Activated T-helper 9 cell treated with anti-CD3 and anti-CD28 coated beads, Interleukin-2, amount 50 U/mL, for 16 hours (primary cell): ENCODE measurements at places on chromosomes 11 and 22.

GRCh38 chr11:130476200-130476921 is 27.9 kb downstream of the ADAMTS15 start:
- no peak for DNase-seq

GRCh38 chr11:37449146-37449545 is 851.1 kb upstream of the RAG2 start:
- no peak for DNase-seq

GRCh38 chr11:2747248-2748027 is 47.6 kb upstream of the KCNQ1OT1 start:
- DNase-seq: no peak

- DNase-seq: no peak
Observed at GRCh38 chr11:71120471-71120896, 131.9 kb downstream of the SHANK2 start.

DNA sequence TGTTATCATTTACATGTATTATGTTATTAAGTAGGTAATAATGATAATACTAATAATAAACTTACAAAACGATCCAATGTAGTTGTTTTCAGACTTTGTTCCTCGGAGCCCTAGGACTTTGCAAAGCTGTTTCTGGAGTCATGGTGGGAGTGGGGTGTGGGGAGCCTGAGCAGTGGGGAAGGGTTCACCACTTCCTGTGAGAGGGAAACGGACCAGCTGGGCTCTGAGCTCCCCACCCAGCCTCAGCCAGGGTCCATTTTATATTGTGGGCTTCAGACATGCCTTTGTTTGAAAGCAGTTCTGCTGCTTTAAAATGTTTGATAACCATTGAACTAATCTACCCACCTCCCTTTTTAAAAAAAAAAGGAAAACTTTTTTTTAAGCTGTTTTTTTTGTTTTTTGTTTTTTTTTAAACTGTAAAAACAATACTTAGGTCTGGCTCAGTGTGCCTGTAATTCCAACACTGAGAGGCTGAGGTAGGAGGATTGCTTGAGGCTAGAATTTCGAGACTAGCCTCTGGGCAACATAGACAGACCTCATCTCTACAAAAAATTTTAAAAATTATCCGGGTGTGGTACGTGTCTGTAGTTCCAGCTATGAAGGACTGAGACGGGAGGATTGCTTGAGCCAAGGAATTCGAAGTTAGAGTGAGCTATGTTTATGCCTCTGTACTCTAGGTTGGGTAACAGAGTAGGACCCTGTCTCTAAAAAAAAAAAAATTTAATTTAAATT is 7.0 kb downstream of the SERPING1 start:
- DNase-seq: no peak

GRCh38 chr11:15692739-15693138 is 578.0 kb downstream of the INSC start:
- DNase-seq: no peak

DNA sequence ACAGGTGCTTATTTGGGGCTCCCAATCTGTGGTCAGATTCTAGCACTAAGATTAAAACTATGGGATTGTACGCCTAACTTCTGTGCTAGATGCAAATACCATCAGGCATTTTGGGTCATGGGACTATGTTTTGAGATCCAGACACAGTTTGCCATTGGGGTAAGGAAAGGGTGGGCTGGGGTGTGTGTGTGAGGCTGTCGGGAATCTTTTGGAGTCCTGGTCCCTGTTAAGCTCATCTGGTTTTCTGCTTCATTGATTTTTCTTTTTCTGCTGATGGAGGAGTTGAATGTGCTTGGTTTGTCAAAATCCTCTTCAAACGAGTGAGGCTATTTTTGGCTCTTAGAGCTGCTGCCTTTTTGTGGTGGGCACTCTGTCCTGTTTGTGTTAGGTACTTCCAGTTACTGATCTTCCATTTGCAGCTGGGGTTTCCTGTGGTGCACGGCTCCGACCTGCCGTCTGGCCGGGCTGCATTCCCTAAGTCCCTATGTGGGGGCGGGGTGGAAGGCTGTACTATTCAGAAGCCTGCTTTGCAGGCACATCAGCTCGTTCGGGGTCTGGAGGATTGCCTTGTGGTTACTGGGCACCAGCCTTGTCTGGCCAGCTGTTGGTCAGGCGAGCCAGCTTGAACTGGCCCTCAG is 2.9 kb downstream of the BCR start:
- DNase-seq: no peak

GRCh38 chr22:38398609-38399461 is 56.2 kb downstream of the KCNJ4 start:
- DNase-seq: peak; percentile 74

DNA sequence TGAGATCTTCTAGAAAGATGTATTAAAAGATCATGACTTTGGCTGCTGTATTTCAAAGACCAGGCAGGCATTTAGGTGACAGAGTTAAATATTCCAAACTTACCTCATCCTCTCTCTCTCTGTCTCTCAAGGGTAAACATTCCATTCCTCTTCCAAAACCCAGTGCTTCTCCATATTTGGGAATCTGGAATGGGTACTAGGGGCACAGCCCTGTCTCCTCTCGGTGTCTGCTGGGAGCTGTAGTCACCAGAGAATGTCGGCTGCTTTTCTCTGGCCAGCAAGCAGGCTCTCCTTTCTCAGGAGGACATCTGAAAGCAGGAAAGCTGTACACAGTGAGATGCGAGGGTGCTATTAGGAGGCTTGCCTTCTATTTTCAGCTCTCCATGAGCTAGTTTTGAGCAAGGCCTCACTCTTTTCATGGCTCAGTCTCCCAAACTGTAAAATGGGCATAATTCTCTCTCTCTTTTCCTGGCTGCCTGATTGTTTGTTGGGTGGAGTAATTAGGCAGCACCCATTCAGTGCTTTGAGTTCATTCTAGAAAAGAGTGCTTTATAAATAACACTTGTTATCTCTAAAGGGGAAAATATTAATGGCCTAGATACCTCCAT is 9.3 kb upstream of the PEX26 start:
- DNase-seq: no peak

- no peak for DNase-seq
Observed at GRCh38 chr11:130085671-130086290, 16.1 kb downstream of the APLP2 start.

DNA sequence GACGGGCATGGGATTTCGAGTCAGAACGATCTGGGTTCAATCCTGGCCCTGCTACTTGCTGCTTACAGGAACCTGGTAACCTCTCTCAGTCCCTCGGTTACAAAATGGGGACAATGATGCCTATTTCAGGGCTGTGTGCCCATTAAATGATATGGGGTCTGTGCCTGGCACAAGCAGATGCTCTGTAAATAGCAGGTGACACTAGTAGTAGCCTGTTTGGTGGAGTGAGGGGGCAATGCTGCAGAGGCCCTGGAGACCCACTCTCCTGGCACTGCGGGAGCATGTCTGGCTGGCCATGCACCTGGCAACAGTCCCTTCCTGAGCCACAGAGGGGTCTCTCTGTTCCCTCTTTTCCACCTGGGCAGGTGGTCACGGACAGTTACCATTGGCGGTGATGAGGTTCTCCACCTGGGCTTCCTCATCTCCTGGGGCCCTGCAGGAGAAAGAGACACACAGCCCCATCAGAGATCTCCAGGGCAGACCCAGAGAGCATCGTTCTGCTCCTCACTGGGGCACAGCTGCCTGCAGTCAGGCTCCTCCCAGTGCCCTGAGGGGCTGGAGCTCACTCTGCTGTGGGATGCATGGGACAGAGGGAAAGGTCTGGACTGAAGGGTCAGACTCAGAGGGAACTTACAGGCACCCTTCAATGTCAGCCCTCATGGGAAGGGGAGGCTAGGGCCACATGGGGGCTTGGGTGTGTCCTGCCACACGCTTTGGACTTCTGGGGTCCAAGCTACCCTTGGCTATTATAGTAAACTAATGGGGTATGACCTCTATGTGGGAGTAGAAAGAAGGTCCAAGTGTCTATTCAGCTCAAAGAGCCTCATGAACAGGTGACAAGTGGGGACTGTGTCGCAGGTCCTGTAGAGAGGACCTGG is 15.6 kb upstream of the FXYD2 start:
- DNase-seq: no peak

GRCh38 chr11:72921028-72921716 is 107.0 kb downstream of the ATG16L2 start:
- no peak for DNase-seq

- no peak for DNase-seq
Observed at GRCh38 chr22:47605441-47605840, 843.0 kb downstream of the TBC1D22A start.

DNA sequence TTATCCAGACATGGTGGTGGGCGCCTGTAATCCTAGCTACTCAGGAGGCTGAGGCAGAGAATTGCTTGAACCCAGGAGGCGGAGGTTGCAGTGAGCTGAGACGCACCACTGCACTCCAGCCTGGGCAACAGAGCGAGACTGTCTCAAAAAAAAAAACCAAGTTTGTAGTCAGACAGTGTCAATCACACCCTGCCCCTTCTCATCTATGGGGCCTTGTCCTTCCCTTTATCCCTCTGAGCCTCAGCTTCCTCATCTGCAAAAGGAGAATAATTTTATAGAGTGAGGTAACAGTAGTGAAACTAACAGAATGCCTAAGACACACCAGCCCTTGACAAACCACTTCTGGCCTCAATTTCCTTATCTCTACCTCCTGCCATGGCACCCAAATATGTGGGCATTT is 10.7 kb downstream of the BCL9L start:
- no peak for DNase-seq

DNA sequence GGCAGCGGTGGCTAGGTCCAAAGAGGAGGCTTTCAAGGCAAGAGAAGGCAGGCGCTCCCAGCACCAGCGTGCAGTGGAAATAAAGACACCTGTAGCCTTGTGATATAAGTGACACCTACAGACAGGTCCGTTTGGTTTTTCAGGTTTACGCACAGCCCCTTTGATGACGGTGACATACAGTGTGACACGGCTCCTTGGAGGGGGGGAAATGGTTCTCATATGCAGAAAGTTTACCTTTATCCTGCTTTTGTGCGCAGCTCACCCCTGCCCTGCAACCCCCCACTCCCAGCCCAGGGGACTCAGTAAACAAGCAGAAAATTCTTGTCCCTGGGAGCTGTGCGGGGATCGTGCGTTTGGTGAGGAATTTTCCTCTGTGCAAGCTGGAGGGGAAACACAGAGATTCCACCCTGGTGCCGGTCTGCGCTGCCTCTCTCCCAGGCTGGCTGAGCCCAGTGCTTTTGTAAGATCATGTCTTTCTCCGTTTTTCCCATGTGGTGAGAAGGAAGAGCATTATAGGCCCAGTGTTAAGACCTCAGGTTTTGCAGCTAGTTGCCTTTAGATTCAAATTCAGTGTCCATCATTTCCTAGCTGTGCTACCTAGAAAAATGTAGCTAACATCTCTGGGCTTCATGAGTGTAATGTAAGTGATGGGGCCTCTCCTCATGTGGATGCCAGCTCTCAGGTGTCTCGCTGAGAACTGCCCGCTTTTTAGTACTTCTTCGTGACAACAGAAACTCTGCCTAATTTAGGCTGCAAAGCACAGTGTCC is at the start of gene ELF5:
ELF5 (minus strand) TSS at position 113 of the 768 bp plus-strand sequence. CDS start 8,045 bp downstream, outside the sequence.
- no peak for DNase-seq

- no peak for DNase-seq
Observed at GRCh38 chr11:372809-373715, 3.8 kb downstream of the B4GALNT4 start.

- DNase-seq: no peak
Observed at GRCh38 chr22:18012531-18012930, 11.8 kb downstream of the MICAL3 start.

DNA sequence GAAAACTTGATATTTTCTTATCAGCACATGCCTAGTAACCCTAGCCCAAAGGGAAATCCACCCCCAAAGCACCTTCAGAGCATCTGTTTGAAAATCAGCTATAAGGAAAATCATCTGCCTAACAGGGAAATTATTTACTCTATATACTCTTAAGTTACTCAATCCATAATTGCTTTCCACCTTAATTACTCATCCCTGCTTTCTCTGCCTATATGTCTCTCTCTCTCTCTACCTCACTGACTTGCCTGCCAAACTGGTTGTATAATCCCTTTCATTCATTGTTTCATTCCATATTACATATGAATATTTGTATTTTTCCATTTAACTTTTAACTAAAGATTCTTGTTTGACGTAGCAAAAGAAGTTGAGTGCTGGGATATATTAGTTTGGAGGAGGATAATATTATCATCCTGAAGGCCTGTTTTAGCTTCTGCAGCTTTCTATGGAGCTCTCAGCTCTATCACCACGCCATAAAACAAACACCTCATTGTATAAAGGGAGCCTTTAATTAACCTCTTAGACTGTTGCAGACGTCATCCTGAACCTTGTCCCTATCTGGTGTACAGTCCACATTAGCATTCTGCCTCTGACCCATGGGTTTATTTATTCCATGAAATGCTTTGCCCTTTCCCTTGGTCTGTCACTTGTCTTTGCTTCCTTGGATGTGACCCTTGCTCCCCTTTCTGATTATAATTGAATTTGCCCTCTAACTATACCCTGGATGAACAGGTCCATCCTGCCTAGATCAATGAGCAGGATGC is 98.9 kb downstream of the INSC start:
- DNase-seq: no peak

DNA sequence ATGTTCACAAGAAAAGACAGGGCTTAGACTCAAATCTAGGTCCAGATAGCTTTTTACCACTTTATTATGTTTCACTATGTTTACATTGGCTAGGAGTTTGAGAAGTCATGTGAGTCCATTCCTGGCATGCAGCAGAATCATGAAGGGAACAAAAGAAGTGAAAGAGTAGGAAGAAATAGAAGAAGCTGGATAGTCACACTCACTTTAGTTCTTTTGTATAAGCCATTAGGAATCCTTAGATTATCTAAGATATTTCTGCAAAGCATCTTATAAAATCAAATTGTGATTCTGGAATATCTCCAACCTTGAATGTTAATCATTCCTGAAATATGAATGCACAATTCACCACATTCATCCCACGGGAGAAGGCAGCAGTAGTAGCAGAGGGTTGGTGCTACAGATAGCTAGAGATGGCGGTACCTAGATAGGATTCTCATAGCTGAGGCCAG is 31.9 kb downstream of the MAML2 start:
- no peak for DNase-seq

GRCh38 chr22:42511401-42511891 is 8.2 kb downstream of the RRP7A start:
- no peak for DNase-seq

DNA sequence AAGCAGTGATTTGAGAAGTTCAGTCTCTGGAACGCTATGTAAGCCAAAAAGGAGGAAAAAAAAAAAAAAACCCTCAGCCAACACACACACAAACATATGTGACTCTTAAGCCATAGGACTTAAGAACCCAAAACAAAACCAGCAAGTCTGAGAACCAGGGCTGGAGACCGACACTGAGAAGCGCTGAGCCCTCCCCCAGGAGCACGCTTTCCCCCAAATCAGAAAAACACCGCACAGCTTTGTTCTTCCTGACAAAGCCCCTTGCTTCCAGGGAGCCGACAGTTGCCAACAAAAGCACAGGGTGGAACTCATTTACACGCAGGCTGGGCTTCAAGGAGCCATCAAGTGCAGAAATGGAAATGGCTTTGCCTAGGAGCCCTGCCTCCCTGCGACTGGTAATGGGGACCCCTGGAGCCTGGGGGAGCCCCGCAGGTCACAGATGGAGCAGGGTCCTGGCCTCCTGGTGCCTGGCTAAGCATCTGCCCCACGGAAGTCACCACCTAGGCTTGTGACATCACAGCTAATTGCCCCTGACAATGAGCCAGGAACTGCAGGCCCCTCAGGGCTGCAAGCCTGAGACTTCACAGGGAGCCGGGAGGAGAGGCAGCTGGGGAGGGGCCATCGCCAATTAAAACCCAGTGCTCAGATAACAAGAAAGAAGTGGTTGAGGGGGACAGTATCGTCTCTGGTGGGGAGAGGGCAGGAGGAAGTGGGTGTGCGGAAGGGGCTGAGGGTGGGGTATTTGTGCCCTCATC is 66.9 kb downstream of the NFAM1 start:
- DNase-seq: no peak
